IPS DF 6.9 (cell line): ENCODE measurements at places on chromosomes 12 and 14.

GRCh38 chr14:25406818-25407217, 356.9 kb upstream of the STXBP6 start:
- peak; percentile 39 for DNase-seq

GRCh38 chr12:106878804-106879203, 76.9 kb upstream of the TMEM263 start:
- DNase-seq, result no peak

DNA sequence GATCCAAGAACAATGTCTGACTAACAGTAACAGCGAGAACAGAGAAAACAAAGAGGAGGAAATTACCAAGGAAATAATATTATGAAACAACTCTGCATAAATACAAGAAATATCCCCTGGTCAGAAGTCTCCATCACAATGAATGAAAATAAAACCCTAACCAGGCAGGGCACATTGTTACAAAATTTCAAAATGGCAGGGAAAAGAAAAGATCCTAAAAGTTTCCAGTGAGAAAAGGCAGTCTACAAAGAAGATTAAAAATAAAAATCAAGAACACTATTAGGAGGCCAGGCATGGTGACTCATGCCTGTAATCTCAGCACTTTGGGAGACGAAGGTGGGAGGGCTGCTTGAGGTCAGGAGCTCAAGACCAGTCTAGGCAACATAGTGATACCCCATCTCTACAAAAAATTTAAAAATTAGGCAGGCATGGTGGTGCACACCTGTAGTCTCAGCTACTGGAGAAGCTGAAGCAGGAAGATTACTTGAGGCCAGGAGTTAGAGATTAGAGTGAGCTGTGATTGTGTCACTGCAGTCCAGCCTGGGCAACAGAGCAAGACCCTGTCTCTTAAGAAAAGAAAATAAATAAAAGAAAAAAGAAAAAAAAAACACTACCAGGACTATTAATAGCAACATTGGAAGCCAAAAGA, 47.8 kb downstream of the FERMT2 start:
- no peak for DNase-seq

DNA sequence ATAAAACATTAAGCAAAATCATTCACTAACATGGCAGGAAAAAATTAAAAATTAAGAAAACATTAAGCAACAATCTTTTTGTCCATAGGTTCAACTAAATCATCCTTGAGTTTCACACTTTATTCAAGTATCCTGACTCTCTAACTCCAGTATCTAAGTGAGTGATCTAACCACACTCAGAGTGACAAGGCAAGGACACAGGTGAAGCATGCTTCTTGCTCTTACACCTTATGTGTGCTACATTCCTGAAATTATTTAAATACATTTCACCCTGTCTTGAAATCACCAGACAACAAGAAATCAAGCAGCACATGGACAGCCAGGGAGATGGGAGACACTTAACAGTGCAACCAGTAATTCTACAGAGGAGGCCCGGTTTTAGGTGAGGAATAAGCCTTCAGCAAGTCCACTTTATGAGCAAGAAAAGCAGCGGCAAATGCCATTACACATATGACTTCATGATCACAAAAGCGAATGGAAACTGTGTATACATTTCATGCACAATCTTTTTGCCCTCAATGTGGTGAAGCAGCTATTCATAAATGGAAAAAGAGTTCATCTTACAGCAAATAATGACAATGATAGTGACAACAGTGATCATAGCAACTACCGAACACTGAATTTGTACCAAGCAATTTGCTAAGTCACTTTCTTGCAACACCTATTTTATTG, 37.4 kb downstream of the PHLDA1 start:
- no peak for DNase-seq

DNA sequence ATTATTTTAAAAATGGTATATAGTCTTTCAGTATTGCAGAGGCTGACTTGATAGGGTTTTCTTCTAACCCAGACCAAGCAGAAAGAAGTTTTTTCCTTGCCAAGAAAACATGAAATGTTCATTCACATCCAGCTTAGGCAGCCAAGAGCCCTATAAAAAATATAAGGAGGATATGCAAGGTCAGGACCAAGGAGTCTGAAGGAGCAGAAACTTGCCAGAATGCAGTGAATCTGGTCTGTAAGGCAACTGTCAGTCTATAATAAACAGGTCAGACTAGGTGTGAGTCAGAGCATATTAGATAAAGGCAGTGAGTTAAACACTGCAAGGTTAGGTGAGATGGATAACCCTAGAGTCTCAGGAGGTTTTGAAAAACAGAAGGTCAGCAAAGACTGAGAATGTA, 645.5 kb downstream of the C12orf50 start:
- no peak for DNase-seq

GRCh38 chr14:98477935-98478334, 794.1 kb downstream of the BCL11B start:
- DNase-seq, result no peak

- DNase-seq, result no peak
Measured at GRCh38 chr14:30115756-30116155, 188.1 kb upstream of the PRKD1 start.

GRCh38 chr12:121005346-121005815, 10.9 kb downstream of the C12orf43 start:
- no peak for DNase-seq

DNA sequence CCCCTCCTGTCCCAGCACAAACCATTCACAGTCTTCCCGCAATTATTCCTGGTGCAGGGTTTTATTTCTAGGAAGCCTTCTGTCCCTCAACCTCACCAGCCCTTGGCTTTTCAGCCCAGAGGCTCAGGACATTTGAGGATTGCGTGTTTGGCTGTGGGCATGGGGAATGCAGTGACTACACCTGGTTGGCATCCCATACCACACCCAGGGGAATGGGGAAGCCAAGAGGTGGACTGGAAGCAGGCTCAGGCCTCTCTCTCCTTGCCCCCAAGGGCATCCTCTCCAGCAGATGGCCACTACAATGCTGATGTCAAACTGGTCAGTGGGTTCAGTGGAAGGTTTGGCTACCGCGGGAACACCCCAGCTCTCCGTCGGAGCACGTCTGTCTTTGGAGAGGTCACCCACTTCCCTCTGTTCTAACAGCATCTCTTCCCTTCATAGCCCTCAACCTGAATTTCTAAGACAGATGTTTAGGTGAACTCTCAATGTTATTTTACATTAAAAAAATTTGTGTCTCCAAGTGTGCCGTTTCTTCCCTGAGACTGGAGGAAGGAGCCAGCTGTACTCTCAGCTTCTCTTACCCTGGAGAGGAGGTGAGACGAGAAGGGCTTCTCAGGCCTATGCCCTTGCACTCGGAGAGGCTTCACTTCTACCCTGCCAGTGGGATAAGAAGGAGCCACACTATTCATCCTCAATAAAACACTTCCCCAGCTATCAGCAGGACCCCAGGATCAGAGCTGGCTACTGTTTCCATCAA, 35.5 kb downstream of the DCAF4 start:
- no peak for DNase-seq

DNA sequence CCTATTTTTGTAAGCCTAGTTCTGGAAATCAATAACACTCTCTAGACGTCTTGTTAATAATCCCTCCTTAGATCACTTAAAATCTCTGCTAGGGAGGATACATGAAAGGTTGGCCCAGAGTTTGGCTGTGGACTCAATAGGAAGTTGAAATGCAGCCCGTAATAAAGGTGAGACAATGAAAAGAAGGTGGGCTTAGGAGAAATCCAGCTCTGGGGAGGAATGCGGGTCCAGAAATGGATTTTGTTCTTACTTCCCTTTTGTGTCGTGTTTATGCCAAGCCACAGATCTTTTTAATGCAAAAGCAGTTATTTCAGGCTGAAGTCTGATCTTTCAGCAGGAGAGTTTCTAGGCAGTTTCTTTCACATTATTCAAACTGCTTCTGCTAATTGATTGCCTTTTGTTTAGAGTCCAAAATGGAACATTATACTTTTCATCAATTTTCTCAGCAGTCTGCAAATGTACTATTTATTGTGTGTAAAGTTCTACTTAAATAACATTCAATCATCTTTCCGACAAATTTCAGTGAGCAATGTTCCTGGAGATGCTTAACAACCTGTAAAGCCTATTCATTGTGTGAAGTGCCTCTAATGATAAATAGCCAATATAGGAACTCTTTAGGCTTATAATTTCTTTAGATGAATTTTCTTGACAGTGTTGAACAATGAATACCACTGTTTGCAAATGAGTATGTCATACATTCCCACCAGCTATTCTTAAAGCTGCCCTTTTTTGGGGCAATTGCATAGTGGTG, 252.9 kb upstream of the KRR1 start:
- DNase-seq, result no peak

DNA sequence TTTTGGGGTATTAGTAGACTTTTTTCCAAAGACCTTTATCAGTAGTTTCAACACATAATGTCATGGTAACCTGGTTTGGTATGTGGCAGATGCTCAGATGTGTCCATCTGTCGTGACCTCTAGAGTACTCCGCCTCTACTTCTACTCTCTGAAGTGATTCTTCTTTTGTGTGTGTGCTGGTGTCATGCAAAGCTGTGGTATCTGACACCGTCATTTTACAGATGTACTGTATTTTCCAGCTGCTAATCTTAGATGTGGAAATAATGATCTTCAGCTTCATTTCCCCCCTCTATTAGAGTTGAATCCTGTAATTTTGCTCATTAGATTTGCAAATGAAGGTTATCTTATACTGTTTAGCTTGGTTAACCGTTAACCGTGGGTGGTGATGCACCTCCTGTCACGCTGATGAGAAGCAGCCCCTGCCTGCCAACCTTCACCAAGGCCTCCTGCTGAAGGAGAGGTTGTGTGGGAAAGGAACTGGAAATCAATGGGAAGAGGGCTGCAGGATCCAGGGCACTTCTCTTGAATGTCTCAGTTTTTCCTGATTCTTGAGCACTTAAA, 222.4 kb upstream of the AMIGO2 start:
- no peak for DNase-seq

DNA sequence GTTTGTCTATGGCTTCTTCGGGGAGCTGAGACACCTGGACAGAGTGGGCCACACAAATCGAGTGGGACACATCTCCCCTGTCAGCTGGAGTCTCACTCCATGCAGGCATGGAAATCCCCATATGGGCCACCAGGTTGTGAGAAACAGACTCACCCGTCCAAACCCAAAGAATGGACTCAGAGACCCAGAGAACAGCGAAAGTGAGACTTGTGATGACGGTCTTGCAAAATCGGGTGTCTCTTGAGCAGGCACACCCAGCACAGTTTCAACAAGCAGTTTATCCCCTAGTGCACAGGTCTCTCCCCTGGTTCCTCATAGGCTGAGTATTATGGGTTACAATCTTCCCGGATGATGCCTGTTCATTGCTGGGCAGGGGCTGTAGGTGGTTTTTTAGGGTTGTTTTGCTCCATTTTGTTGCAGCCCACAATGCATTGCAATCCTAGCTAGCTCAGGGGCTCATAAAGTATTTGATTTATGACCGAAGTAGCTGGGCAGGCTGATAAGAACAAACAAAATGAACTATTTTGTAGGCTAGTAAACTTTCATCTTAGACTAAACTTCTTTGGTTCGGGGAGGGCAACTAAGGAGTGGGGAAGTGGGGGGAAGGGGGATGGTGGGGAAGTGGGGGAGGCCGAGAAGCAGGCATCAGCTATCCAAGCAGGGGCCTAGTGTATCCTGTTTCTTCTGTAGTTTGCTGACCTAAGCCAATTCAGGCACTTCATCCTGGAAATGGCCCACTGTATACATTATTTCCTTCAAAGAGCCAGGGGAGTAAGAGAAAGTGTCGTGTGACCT, 45.3 kb downstream of the IQSEC3 start:
- no peak for DNase-seq

DNA sequence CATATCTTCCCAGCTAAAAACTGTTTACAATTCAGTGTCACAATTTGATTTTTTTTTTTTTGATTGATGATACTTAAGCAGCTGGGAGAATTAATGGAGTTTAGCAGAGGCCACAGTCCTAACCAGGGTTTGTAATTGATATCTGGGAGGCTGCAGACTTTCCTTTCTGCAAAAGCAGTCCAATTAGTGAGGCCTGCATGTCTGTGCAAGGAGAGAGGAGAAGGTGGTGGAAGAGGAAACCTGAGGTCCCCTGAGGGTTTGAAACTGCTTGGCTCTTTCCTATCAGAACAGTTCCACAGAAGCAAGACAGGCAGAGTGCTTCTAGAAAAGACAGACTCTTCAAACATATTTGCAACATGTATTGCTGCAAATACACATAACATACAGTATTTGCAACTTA, 160.8 kb upstream of the KRR1 start:
- no peak for DNase-seq

DNA sequence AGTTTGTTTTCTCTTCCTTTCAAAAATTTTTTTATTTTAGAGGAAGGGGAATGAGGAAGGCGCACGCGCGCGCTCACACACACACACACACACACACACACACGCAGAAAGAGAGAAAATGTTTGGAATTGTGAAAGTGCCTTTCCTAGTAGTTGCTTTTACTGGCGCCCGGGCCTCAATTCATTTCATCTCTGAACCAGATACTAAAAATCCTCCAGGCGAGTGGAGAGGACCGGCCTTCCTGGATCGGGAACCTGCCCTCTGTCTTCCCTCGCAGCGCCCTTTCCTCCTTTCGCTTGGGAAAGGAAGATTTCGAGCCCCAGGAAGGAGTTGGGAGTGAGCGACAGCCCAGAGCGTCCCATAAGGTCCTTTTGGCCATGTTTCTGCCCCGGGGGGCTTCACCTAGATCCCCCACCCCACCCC, 7.8 kb upstream of the TBX3 start:
- no peak for DNase-seq

DNA sequence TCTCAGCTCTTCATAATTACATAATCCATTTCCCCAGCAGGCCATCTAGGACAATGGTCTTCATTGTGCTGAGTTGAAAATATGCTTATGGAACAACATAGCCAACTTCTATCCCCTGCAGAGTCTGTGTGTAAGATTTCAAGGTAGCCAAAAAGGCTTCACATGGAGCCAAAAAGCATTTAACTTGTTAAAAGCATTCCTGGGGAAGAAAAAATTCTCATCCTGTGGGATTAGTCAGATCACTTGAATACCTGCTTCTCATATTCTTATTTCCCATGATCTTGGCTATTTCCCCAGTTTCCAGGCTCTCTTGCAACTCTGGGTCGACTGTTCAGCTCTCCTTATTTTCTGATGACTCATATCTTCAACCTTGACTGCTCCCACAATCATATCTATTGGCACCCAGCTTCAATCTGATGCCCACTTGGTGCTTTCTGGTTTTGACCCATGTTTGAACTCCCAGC, 178.9 kb downstream of the KLHL28 start:
- DNase-seq, result no peak

DNA sequence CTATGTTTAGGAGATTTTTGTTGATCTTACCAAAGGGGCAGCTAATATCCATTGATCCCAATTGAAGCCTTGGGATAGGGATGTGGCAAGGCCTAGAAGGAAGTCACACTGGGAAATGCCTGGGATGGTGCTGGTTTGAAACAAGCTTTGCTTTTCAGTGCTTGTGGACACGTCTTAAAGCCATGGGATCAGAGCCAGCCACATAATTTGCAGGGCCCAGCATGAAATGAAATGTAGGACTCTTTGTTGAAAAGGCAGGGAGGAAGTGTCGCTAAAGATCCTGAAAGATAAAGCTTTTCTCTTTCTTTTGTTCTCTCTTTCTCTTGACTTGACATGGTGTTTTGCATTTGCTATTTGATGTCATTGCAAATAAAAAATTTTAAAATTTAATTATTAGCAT, 5.0 kb downstream of the TTC9 start:
- DNase-seq, result no peak

- DNase-seq, result no peak
Measured at GRCh38 chr12:55742719-55743405, at the start of gene GDF11. GDF11 (plus strand) TSS chr12:55743122; CDS start chr12:55743317, 195 bp downstream.

- no peak for DNase-seq
Measured at GRCh38 chr12:114306646-114307045, 99.3 kb downstream of the TBX5 start.

- no peak for DNase-seq
Measured at GRCh38 chr14:21231020-21231652, 38.1 kb downstream of the HNRNPC start.

- no peak for DNase-seq
Measured at GRCh38 chr12:10688042-10688441, 14.2 kb upstream of the STYK1 start.

- no peak for DNase-seq
Measured at GRCh38 chr12:52168019-52168717, 23.6 kb downstream of the KRT80 start.
